ENCODE measurements at places on chromosomes 11 and 22.

DNA sequence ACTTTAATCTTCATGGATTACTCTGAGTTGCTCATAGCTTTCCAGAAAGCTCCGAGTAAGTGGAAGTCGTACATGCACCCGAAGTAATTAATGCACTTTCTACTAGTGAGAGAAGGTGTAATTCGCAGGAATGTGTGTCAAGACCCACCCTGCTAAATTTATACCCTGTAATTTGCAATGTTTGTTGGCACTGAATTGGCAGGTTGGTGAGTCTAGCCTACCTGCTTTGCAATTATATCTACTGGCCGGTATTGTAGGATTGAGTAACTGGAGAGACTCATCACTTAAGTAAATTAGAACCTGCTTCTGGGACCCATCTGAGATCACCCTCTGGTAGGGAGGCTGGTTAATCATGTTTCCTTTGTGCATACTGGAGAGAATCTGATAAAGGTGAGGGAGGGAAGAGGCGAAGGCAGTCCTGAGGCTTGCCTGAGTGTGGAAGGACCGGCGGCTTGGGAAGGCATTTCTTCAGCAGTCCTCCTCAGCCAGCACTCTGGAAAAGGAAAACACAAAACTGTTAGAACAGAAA is 63.3 kb downstream of the LDLRAD3 start:
- DNase-seq: no peak

DNA sequence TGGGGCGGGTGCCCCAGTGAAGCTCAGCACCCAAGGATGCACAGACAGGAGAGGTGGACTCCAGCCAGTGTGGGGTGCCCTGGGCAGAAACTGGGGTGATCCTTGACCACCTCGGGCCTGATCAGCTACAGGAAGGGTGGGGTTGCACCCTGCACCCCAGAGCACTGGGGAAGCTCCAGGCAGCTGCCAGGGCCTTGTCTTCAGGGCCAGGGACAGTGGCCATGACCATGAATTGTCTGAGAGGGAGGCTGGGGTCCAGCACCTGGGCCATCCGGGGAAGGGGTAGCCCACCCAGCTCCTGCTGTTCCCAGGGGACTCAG is 17.6 kb downstream of the IL17REL start:
- DNase-seq: no peak

DNA sequence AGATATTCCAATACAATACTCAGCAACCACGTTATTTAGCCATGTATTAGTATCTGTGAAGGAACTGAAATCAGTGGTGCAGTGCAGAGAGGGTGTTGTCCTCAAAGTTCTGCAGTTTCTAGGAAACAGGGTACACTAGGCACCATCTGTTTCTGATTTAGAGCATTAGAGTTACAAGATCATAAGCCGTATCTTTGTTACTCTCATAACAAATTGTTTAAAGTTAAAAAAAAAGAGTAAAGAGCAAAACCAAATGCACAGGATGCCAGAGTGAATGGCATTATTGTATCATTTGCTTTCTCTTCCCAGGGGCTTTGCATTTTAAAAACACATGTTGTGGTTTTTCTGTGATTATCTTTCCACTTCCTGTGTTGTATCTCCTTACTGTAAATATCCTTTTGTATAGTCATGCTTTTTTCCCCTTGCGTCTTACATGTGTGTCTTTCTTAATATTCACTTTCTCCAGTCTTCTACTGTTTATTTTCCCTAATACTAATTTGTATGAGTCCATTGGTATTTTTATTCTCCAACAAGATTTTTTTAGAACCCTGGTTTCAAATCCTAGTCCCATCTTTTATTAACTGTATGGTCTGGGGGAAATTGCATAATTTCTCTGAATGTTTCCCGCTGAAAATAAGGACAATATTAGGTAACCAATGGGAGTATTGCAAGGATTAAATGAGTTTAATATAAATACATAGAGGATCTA is 15.2 kb upstream of the NUP160 start:
- no peak for DNase-seq

GRCh38 chr11:85974122-85974521 is 94.8 kb downstream of the PICALM start:
- no peak for DNase-seq

- no peak for DNase-seq
Observed at GRCh38 chr22:45677063-45677462, 5.4 kb downstream of the ATXN10 start.

DNA sequence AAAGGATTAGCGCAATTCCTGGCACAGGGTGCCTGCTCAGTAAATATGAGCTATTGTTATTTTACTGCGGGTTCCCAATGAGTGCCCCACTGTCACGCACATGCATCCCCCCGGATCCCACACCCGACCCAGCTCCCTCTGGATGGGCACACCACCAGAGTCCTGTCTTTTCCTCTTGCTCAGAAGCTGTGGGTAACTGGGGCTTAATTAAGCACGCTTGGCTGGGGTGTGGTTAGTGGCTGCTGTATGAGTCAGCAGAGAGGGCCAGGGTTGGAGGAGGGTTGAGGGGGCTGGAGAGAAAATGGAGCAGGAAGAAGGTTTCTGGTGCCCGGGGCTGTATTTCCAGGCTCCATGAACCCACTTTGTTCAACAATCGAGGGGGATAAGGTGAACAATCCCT is 30.3 kb upstream of the NECTIN1 start:
- no peak for DNase-seq

- DNase-seq: peak; percentile 32
Observed at GRCh38 chr22:33325232-33326004, 267.2 kb upstream of the SYN3 start.

DNA sequence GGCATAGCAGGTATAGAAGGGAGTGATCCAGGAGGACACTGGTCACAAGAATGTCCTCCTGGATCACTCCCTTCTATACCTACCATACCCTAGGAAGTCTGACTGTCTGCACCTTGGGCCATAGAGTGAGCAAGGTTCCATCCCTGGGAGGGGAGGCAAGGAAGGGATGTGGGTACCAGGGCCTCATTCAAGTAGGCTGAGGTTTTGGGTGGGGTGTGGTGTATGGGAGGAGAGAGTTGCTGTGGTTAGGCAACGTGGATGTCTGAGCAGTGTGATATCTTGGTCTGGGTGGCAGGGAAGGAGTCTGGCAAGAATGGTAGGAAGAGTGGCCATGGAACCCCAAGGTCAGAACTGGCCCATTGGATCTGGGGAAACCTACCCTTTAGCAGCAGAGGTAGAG is 13.2 kb downstream of the PPFIBP2 start:
- DNase-seq: no peak

- DNase-seq: peak; percentile 35
Observed at GRCh38 chr11:122253589-122254231, 137.7 kb upstream of the BLID start.

GRCh38 chr22:45885171-45885840 is 91.7 kb downstream of the WNT7B start:
- no peak for DNase-seq

DNA sequence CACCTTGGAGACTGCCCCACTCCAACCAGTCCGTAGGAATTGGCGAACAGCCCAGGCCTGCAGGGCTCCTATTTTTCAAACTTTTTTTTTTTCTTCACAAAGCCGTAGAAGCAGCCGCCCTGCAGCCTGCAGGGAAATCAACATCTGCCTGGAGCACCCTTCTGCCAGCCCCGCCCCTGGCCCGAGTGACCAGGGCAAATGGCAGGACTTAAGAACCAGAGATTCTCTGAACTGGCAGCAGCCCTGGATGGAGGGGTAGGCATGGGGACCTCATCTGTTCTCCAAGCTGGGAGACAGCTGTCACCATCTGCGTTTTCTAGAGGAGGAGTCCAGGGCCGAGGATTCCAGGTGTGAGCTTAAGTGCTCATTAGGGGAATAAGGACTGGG is 5.6 kb downstream of the SCN2B start:
- DNase-seq: no peak

DNA sequence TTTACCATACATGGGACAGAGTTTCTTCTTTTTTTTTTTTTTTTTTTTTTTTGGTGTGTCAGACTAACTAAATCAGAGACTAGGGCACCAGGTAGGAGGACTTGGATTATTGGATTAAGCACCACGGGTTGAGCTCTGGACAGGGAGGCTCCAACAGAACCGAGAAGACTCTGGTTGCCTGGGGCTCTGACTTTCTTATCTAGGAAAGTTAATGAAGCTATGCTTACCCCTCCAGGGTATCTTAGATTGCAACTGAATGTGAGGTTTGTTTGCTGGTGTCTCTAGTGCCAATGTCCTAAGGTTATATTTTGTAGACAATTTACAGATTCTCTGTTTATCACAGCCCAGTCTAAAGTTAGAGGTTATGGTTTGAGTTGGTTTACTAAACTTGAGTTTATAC is 18.1 kb downstream of the ETS1 start:
- no peak for DNase-seq

DNA sequence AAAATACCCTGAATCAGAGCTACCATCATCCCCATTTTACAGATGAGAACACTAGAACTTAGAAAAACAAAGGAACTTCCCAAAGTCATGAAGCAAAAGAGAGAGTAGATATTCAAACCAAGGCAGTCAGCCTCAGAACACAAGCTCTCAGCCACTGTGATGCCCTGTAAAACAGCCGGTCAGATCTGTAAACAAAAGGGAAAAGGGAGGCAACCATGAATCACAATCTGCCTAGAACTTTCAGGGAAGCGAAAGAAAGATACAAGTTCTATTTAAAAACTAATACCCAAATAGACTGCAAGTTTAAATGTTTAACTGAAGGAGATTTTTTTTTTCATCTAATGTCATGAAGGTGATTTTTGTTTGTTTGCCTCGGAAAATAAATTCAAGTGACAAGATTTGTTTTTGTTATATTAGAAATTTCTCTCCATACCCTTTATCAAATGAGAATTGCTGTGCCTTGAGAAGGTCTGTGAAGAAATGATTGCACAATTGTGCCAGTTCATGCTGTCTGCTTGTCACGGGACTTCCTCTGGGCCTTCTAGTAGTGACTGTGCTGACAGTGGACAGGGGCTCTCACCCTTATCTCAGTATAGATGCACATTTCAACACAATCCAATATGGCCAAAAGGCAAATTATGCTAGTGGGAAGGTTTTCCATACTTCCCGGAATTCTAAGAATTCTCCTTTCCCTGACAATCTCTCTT is 11.7 kb downstream of the SAA1 start:
- no peak for DNase-seq

DNA sequence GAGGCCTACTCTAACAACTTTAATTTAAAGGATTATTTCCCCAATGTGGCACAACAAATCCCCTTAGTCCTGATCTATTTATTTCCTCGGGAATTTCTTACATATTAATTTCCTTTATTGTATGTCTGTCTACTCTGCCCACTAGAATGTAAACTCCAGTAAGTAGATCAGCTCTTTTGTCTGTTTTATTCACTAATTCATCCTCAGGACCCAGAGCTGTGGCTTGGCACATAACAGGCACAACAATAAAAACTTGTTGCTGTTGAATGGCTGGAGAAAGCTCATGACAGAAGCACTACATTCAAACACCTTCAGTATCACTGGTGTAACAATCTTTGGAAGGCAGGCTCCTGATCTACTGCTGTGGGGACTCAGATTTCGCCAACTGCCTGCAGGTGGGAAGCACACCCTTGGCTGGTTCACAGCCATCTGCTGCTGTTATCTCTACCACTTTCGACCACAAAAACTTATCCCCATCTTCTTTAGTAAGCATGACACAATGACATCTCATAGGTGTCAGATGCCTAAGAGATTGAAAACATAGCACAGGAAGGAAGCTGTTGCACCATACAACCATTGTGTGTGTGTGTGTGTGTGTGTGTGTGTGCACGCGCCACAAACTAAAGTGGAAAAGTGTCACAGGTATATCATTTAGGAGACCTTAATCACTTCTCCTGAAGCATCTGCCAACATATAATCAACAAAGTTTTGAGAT is 11.9 kb downstream of the HIRA start:
- DNase-seq: no peak

- DNase-seq: no peak
Observed at GRCh38 chr22:24426851-24427499, 424 bp upstream of the ADORA2A start.
